ENCODE measurements at places on chromosomes 6 and 20.
A peak's percentile ranks its signal among the peaks of the same experiment; 100 is the strongest.

- DNase-seq, result no peak
Observed at GRCh38 chr6:110613356-110613755, 136.9 kb upstream of the SLC22A16 start.

- no peak for DNase-seq
Observed at GRCh38 chr6:57303931-57304681, 13.3 kb upstream of the PRIM2 start.

- DNase-seq, result no peak
Observed at GRCh38 chr6:131685266-131685780, 15.9 kb downstream of the OR2A4 start.

DNA sequence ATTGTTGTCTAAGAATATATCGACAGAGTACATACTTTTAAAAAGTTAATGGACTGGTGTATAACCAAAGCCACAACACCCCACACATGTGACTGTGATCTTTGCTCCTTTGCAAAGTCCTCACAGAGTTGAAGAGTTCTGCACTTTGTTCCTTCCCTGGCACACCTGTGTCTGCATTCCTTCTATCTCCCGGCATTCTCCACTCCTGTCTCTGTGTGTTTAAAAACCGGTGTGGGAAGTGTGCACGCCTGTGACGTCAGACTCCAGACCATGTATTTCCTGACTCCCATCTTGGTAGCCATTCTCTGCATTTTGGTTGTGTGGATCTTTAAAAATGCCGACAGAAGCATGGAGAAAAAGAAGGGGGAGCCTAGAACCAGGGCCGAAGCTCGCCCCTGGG, at the start of gene IYD:
Gene IYD (plus strand): TSS at position 251 of the 400 bp plus-strand sequence. CDS start 20 bp downstream, at position 271.
- no peak for DNase-seq

DNA sequence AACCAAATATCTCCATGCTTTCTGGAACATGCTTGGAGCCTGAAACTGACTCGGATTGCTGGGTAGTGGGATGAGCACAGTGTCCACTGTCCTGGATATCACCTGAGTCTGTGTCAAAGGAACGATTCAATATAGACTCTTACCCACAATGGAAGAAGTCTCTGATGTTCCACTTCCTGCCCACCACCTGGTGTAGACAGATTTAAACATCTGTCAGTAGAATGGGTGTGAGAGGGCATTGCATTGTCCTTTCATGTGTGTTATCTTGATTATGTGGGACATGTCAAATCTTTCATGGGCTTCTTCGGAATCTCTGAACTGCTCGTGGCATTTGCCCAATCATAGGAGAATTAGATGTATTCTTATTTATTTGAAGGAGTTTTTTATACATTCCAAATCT, 20.8 kb downstream of the ULBP3 start:
- DNase-seq, result no peak

- DNase-seq, result peak; percentile 97
Observed at GRCh38 chr20:13231031-13231752, 10.1 kb downstream of the ISM1 start.

- DNase-seq, result no peak
Observed at GRCh38 chr6:137216875-137217553, 2.2 kb downstream of the IFNGR1 start.

- no peak for DNase-seq
Observed at GRCh38 chr6:17476511-17476910, 83.1 kb downstream of the CAP2 start.

- DNase-seq, result peak; percentile 13
Observed at GRCh38 chr6:111207141-111207858, 120.0 kb downstream of the SLC16A10 start.

GRCh38 chr6:4017834-4018170, 61.1 kb downstream of the FAM217A start:
- DNase-seq, result no peak

DNA sequence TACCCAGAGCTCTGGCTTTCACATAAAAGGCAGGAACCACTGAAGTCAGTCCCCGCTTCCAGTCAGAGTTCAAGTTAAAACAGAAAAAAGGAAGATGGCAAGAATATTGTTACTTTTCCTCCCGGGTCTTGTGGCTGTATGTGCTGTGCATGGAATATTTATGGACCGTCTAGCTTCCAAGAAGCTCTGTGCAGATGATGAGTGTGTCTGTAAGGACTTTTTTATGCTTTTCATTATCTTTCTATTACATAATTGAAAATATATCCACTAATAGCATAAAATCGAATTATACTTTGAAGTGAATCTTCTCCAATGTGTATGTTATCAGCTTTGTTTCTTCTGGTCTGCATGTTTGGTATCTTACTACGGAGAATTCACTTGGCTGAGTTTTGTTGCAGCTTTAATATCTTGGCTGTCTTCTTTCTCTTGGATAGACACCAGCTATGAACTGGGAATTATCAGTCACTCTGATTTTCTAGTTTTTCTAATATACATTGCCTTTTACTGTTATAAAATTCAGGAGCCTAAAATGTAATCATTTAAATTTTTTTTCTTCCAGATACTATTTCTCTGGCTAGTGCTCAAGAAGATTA, at the start of gene OTOR:
Gene OTOR (plus strand): TSS at position 51 of the 593 bp plus-strand sequence. CDS start 44 bp downstream, at position 95.
- DNase-seq, result no peak

GRCh38 chr6:28651161-28651560, 125.5 kb downstream of the GPX5 start:
- DNase-seq, result peak; percentile 47

DNA sequence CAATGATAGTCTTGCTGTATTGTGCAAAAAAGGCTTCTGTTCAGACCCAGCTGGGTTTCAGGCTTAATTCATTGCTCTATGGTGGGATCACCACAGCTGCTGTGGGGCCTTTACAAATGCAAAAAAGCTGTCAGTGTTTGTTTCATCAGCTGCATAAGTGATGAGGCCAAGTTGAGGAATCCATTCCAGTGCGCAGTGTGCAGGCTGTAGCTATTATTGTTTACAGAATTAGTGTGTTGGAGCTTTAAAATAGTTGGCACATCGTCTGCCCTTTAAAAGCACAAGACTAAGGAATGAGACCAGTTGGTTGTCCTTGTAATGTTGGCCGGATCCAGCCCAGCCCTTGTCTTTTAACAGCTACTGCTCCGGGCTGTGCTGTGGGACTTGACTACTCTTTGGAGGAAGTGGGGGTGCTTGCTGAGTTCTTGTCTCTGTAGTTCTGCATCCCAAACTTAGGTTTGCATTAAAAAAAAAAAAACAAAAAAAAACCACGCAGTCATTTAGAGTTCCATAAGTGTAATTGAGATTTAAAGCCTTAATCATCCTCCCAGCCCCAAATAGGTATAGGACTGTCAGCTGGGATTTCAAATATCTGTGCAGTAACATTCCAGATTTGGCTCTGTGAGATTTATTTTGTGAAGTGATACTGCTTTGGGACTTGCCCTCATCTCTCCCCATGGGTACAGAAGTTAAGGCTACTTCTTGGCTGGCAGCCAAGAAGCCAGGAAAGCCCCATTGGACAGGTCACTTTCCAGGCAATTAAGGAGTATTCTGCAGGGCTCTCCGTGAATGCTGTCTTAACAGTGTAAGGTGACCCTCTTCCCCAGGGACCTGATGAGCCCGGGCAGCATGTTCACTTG, 19.3 kb downstream of the JARID2 start:
- DNase-seq, result no peak

DNA sequence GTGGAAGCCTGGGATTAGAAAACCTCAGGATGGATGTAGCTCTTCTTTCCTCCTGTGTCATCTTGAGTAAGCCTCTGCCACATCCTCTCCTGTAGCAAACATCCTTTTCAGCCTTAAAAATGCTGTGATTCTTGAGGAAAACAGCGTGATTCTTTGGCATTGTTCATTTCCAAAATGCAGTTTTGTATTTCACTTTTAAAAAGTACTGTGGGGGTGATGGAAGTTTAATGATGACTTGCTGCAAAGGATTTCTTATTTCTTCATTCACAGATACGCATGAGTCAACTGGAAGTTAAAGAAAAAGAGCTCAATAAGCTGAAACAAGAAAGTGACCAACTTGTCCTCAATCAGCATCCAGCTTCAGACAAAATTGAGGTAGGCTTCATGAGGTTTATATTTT, 23.9 kb upstream of the SNRNP48 start:
- peak; percentile 47 for DNase-seq

DNA sequence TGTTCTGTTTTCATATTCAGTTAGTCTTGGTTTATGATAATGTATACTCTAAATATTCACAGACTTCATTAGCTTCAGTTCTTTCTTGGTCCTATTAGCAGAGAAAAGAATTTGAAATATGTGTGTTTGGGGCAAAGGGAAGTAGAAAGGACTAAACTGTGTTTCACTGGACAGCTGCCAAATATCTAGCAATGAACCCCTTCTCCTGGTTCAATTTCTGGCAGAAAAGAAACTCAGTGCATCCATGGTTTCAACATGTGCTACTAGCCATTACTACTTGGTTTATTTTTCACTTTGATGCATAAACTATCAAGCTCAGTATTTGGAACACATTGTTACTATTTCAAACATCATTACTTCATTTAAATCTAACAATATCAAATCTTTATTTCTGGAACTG, 43.6 kb downstream of the FBXL4 start:
- DNase-seq, result no peak

DNA sequence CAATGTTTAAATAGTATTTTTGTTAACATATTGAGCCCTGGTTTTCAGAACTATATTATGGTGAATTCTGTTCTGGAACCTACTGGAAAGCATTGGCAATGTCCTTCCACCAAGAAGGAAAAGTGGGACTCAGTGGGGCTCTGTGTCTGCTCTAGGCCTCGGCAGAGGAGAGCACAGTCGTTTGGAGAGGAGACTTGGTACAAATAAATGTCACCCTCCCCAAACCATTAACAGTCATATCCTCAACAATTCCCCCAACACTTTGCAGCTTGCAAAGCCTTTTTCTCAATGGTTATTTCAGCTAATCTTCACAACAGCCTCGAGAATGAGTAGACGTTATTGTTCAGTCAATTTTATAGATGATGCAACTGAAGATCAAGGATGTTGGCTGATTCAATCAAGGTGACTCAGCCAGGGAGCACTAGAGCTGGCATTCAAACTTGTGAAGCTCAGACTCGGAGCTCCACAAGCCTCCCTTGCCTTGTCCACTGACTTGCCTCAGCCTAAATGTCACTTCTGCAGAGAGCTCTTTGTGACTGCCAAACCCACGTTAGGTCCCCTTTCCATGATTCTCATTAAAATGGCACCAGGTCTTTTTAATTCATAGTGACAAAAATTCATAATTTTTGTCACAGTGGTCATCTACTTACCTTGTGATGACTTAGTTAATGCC, 60.6 kb downstream of the TOX2 start:
- peak; percentile 92 for DNase-seq

DNA sequence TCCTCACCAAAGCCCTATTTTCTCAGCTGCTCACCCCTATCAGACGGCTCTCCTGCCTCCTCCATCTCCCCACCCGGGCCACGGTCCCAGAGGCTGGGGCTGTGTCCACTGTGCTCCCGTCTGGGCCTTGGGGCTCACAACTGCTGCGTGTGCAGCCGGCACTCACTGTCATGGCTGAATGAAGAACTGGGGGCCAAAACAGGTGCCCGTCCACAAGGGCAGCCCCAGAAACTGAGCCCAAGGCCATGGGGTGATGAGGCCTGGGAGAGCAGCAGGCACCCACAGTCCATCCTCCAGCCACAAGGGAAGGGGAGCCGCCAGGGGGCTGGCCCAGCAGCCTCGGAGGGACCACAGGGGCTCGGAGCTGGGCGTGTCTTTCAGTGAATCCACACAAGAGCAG, 159.5 kb downstream of the DLL1 start:
- DNase-seq, result no peak

DNA sequence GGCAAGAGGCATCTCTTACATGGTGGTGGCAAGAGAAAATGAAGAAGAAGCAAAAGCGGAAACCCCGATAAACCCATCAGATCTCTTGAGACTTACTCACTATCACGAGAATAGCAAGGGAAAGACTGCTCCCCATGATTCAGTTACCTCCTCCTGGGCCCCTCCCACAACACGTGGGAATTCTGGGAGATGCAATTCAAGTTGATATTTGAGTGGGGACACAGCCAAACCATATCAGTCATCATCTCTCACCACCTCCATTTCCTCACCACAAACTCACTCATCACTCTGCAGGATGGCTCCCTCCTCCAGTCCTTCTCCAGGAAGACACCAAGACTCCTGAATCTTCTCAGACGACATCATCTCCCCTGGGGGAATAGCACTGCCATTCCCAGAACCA, 25.8 kb upstream of the SLC16A10 start:
- peak; percentile 90 for DNase-seq

DNA sequence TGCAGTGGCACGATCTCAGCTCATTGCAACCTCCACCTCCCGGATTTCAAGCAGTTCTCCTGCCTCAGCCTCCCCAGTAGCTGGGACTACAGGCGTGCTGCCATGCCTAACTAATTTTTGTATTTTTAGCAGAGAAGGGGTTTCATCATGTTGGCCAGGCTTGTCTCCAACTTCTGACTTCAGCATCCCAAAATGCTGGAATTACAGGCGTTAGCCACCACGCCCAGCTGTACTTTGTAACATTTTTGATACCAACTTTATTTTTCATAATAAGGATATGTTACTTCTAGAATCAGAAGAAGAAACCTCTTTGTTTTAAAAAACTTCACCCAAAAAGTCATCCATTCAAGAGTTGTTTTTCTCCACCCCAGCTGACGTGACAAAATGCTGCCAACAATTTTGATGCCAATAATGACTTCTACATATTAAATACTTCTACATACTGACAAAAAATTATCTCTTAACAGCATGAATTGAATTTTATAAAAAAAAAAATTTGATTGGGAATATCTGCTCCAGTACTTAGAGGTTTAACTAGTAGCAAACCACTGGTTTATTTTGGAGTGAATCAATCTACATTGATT, 22.5 kb upstream of the PRIM2 start:
- no peak for DNase-seq

DNA sequence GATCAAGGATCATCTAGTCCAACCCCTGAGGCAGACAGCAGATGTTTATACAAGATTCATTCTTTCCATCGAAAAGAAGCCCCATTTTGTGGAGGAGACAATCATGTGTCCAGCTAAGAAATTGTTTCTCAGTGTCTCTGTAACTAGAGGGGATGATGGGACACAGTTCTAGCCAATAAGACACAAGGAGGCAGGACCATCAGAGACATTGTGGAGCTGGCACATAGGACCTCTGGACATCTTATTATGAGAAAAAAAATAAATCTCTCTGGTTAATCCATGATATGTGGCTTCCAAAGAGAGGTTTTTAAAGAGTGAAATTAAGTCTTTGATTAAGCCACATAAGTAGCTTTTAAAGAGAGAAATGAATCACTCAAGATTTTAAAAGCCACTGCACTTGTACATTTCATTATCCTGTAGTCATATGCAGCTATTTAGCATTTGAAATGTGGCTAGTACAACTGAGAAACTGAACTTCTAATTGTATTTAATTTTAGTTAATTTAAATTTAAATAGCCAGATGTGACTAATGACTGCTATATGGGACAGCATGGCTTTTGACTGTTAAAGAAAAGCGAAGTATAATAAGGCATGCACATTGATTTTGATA, 176.8 kb downstream of the TASP1 start:
- DNase-seq, result no peak

- DNase-seq, result no peak
Observed at GRCh38 chr20:62531046-62531838, 55.4 kb upstream of the GATA5 start.

- no peak for DNase-seq
Observed at GRCh38 chr20:21240394-21240793, 62.7 kb upstream of the XRN2 start.

- DNase-seq, result no peak
Observed at GRCh38 chr6:53031281-53031680, 33.9 kb upstream of the FBXO9 start.
